ENCODE measurements at places on chromosomes 6 and 20.

GRCh38 chr6:101398716-101399615, 5.5 kb downstream of the GRIK2 start:
- DNase-seq = no peak

DNA sequence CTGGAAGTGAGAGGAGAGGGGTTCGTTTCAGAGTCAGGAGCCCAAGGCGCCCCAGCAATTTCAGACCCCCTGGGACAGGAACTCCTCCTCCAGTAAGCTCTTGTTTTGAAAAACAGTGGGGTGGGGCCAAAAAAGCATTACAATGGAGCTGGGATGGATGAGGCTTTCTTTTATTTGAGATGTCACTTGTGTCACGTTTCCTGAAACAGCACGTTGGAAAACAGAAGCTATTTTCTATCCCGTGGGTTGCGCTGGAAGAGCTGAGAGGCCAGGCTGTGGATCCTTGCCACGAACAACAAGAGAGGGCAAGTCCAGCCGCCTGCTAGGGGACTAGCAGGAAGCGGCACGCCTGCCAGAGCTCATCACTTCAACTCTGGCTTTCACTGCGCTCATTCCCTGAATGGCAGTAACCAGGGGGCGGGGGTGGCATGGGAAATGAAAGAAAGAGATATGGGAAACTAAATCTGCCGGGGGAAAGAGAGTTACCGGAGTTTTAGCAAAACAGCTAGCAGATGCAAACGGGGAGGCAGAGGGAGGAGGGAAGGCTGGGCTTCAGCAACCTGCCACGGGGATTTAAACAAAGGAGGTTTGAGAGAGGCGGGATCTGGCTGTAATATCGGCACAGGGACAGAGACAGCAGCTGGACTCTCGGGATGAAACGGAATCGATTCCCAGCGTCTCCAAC, 34.6 kb downstream of the GCNT2 start:
- no peak for DNase-seq

DNA sequence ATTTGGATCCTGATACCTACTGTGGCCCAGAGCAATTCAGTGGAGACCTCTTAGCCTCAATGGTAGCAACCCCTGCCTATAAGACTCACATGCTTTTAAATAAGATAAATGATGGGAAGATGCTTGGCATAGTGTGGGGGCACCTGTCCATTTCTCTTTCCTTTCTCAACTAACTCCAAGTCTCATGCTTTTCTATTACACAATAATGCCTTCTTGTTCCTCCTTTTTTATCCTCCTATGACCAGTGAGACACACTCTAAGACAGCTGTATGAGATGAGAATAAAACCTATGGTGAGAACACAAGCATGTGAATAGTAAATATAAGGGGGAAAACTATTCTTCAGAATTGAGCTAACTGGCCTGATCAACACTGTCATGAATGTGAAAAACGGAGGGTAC, 147.0 kb upstream of the STXBP5 start:
- DNase-seq = no peak

DNA sequence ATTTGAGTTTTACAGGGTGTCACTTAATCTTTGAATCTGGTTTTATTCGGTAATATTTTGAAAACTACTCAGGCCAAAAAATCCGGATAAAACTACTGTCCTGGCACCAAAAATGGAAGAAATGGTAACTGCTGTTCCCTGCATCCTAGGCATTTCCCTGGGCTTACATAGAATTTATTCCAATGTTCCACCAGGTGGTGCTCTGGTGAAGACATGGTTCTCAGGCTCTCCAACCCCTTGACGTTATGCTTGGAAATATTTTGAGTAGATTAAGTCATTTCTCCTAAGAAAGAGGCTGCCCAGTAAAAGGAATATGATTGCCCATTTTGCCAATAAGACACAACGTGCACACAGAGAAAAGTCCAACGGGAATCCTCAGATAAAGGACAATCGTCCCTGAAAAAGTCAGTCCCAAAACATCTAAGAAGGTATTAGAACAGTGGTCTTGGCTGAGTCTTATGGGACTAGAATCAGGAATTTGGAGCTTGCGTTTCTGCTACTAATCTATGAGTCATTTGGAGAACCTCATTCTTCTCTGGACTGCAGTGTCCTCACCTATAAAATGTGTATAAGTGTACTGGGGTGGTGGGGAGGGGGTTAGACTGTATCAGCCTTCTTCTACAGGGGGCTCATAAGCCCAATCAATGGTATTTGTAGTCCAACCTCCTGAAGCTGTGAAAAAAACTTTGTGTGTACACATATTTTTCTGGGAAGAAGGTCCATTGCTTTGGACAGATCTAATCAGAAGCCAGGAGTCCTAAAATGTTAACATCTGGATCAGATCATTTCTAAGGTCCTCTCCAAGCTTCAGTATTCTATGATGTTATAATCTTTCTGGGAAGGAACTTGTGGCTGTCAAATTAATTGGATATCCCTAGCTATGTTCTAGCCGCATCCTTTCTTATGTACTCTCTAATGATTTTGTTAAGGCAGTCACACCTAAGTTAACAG, 131.0 kb upstream of the BMP2 start:
- DNase-seq = no peak

GRCh38 chr20:49916146-49917002, 1.0 kb upstream of the SPATA2 start:
- no peak for DNase-seq
